ENCODE measurements at places on chromosomes 3 and 15. TPM values are rescaled to one million over a fixed set of nuclear protein-coding genes. Genes with fewer than 3 reads are reported as not detected.

The IL5RA gene
- polyA plus RNA-seq: 0.76 TPM

The C3orf20 gene
- 0.38 TPM for polyA plus RNA-seq

The CAMP gene
- polyA plus RNA-seq: 0.17 TPM

The TUSC7 gene
- polyA plus RNA-seq: not detected
